Neural progenitor cell (in vitro differentiated cells): ENCODE measurements at places on chromosomes 13 and 19.
A peak's percentile ranks its signal among the peaks of the same experiment; 100 is the strongest.

DNA sequence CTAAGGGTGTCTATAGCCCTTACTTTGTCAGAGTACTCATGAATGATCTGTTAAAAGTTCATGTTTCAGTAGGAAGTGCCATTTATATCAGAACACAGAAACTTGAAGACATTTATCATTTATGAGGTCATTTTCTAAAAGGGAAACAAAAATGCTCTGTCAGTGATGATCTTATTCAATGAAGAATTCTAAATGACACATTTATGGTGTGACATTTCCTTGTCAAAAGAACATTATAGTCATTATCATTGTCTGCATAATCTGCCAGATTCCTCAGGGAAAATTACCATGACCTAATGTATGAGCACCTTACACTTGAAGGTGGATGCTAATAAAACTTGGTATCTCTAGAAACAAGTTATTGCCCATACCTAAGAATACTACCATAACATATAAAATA is 853.8 kb upstream of the SLITRK6 start:
- DNase-seq = no peak

DNA sequence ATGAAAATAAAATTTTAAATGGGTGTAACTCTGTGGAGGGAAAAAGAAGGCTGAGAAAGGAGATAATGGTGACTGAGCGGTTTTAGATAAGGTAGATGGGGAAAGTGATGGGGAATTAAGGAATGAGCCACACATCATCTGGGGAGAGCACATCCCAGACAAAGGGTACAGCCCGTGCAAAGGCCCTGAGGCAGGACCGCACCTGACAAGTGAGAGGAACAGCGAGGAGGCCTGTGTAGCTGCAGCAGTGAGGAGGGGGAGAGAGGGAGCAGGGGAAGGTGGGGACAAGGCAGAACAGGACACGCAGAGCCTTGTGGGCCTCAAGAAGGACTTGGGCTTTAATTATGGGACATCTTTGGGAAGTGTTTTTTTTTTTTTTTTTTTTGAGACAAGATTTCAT is 1.8 kb upstream of the CELF5 start:
- DNase-seq = no peak

DNA sequence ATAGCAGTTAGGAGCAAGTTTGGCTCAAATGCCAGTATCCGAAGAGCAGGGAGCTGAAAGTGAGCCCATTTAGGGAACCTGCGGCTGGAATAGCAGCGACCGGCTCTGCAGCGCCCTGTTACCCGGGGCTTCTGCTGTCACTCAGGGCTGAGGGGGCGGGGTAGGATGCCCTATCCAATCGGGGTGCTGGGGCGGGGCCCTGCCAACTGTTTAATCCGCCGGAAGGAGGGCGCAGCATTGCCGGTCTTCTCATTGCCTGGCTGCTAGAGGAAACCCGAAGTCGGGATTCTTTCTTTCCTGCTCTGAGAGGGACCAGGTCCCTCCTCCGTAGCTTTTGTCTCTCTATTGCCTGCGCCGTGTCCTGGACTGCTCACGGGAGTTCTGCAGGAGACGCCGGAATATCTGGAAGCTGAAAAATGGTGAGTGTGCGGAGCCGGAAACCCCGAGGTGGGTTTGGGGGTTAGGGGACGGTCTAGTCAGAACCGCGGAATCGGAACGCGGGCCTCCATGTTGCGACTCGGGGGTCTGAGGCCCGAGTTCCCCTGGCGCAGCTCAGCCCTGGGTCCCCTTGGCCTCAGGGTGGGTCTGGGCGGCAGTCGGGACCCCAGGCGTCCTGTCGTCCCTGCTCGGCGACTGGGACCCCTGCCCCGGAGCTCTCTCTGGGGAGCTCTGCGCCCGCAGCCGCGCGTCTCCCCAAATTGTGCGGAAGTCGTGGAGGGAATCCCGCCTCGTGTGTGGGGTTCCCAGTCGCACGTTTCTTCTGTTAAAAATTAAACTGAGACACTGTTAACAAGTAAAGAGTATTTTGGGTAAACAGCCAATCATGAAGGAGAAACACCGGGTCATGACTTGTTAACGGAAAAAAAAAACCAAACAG is 22.8 kb downstream of the ZNF763 start:
- peak; percentile 98 for DNase-seq

DNA sequence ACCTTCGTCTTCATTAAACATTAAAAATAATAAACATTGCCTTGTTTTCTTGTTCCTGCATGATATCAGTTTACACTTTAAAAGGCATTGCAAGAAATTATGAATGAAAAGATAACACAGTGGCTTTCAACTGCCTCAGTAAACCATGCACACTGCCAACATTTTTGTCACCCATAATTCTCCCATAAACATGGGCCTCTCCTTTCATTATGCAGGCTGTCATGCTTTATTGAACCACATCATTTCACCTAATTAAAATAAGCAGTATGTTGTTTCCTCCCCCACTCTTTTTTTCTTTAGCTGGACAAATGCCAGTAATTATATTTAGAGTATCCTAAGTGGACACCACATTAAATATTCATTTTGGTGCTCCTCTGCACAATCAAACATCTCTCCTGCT is 1566.5 kb upstream of the SLC10A2 start:
- DNase-seq = no peak

DNA sequence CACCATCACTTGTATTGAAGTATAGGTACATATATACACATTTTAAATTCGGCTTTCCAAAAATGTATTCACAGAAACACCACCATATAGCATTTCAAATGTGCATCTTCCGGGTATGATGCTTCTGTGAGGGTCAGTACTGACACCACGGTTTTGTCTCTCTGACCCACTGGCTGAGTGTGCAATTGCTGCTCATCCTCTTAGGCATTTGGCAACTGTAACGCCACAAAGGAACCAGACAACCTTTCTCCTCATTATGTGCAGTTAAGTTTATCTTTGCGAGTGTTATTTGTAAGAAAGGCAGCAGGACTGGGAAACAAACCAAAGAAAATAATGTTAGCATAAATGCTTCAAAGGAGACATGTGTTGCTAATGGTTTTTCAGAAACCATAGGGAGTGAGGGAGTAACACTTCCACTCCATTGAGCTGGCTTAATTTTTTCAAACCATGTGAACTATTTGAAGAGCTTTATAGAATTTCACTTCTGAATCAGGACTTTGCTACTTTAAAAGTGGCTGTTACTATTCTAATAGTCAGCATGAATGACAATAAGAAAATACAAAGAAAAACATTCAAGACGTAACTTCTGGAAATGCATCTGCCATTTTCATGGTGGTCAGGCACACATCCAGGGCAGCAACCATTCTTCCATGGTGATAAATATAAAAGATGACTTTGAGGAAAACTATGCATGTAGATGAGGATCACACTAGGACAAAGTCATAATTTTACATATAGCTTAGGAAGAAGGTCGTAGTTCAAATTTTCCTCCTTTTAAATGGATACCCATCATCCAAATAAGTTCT is 423.3 kb downstream of the MZT1 start:
- no peak for DNase-seq

- no peak for DNase-seq
Measured at GRCh38 chr19:40921005-40921897, 39.2 kb upstream of the CYP2A7 start.

DNA sequence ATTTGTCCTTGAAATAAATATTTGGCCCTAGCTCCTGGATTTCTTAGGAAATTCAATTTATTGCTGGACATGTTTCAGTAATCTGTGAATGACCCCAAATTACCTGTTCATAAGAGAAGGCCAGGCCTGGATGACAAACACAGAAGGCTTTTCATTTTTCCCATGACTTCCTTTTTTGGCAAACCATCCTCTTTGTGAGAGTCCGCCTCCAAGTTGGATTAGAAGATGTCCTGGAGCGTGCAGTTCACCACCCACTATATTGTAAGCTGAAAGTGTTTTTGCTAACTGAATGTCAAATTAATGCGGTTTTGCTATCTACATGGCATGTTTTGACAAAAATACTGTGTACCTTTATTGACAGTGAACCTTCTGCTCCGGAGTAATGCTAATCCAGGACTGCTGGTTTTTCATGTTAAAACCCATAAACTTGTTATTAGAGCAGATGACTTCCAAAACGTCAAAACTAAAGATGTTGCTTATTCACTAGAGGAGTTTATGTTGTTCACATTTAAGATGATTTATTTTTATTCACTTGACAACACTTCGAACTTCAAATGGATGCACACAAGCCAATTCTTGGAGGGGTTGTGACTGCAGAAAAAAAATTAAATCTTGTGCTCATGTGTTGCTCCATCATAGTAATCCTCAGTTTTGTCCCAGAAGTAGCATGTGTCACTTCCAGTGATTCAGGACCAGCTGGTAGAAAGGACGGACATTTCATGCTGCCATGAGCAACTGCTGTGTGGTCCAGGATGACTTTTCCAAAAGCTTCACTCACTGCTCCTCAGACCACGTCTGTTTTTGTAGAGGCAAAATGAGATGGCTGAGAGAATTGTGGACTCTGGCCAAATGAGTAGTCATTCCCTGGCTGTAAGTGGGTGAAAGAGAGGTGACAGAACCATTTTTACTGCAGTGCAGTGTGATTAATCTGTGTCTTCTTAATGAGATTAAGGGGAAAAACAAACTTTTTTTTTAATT is 71.0 kb downstream of the ITGBL1 start:
- no peak for DNase-seq

- DNase-seq = no peak
Measured at GRCh38 chr19:19355606-19356139, 35.0 kb downstream of the MAU2 start.

DNA sequence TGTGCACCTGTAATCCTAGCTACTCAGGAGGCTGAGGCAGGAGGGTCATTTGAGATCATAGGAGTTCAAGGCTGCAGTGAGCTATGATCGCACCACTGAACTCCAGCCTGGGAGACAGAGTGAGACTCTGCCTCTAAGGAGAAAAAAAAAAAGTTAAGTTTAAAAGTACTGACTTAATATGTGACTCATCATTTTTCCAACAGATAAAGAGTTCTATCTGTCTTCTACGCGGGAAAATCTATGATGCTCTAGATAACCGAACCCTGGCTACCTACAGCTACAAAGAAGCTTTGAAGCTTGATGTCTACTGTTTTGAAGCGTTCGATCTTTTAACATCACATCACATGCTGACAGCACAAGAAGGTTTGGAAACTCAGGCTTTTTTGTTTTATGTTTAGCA is 7.2 kb downstream of the CDC16 start:
- no peak for DNase-seq

DNA sequence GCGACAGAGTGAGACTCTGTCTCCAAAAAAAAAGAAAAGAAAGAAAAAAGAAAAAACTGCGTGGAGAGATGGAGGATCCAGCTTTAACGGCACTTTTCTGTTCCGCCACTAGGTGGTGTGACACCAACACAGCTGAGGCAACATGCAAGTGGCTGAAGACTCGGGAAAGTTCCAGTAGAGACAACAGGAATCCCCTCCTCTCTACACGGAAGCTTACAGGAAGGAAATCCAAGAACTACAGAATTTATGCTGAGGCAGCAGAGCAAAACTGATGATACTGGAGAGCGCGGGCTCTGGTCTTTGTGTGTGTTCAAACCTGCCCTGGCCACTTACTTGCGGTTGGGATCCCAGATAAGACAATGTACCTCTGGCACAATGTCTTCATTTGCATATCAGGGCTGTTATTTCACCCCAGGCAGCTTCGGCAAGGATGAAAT is 9.9 kb downstream of the RANBP3 start:
- peak; percentile 79 for DNase-seq

GRCh38 chr13:41492432-41493260 is 35.3 kb downstream of the RGCC start:
- no peak for DNase-seq

- no peak for DNase-seq
Measured at GRCh38 chr19:9156304-9156703, 16.1 kb downstream of the ZNF317 start.

GRCh38 chr19:56272161-56272798 is at the start of gene EDDM13:
Gene EDDM13, plus strand, starts transcription at chr19:56272748. Its CDS starts 87 bp downstream, at chr19:56272835.
- no peak for DNase-seq

- DNase-seq = no peak
Measured at GRCh38 chr13:93388701-93389100, 162.1 kb downstream of the GPC6 start.

DNA sequence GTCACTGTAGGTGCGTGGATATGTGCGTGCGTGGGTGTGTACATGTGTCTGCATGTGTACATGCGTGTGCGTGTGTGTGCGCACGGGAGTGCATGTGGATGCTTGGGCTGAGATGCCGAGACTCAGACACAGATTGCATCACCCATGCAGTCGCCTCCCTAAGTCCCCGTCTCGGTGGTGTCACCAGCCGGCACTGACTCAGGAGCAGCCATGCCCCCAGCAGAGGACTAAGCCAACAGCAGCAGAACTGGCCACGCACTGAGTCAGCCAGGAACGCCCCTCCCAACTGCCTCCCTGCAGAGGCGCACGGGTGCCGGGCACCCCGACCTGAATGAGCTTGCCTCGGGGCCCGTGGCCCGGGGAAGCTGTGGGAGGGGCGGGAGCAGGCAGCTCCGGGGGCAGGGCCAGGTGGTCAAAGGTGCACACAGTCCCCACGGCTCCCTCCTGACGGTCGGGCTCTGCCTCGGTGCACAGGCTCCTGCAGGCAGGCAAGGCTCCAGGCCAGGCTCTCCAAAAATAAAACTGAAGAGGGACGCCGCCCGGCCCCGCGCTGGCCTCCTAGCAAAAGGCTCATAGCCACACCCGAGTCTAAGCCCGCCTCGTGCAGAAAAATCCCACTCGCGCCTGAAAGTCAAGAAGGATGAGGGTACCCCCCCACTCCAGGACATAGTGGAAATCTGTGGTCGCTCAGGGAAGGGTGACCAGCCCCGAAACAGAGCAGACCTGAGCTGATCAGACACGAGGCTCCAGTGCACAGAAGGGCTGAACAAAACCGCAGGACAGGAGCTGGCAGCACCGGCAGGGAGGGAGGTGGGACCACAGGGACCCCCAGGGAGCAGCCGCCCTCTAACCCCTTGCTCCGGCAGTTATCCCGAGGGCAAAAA is 49.2 kb downstream of the GADD45B start:
- no peak for DNase-seq

GRCh38 chr19:41219924-41220567 is 1.0 kb downstream of the AXL start:
- peak; percentile 28 for DNase-seq

GRCh38 chr19:3024870-3025548 is 4.1 kb downstream of the TLE2 start:
- DNase-seq = peak; percentile 47

- no peak for DNase-seq
Measured at GRCh38 chr13:27132538-27132937, 39.1 kb downstream of the USP12 start.

- DNase-seq = peak; percentile 80
Measured at GRCh38 chr13:52809310-52809769, 39.1 kb downstream of the PCDH8 start.

DNA sequence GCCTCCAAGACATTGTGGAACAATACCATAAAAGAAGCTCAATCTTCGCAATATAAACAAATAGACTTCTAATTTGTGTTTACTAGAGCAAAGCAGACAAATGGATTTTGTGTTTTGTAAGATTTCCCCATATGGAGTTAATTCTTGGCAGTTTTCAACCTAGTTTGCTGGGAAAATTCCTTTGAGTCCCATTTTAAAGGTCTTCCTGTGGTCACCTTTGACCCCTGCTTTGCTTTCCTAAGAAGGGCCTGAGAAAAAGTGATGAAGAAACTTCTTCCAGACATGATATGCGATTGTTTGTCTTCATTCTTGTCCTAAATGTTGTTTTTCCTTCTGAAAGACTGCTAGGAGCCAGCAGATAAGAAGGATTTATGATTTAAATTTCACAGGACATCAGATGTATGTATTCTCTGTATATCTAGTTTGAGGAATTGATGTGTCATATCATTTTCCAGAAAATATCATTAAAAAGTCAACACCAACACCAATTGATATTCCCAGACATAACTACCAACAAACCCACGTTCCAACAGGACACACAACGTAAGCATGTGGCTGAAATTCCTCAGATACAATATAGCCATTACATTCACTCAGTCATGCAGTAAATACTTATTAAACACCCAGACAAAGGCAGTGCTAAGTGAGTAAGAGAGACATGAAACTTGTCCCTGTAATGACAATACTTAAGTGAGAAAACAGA is 276.4 kb downstream of the LHFPL6 start:
- peak; percentile 61 for DNase-seq
